ENCODE measurements at places on chromosomes 2 and 18.

GRCh38 chr2:79180092-79180491 is 20.5 kb upstream of the REG3A start:
- DNase-seq: no peak

- no peak for DNase-seq
Measured at GRCh38 chr2:216724190-216724589, 28.8 kb upstream of the IGFBP5 start.

DNA sequence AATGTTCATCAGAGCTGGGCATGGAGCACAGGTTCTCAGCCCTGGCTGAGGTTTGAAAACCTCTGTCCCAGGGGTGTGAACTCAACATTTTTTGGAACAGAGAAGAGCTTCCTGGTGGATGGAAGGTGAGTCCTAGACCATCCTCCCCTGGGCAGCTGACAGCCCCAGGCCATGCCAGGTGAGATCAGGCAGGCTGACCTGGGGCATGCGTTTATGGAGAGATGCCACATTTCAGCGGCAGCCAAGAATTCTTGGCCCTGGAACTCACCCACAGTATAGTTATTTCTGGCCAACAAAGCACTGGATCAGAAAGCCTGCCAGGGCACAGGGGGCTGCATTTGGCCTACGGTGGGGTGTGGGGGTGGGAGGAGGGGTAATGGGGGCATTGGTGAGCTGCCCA is 83.8 kb downstream of the EDAR start:
- no peak for DNase-seq

GRCh38 chr2:233486778-233487552 is 79.6 kb downstream of the USP40 start:
- DNase-seq: no peak

- DNase-seq: no peak
Measured at GRCh38 chr18:50189160-50189559, 5.8 kb downstream of the MYO5B start.

DNA sequence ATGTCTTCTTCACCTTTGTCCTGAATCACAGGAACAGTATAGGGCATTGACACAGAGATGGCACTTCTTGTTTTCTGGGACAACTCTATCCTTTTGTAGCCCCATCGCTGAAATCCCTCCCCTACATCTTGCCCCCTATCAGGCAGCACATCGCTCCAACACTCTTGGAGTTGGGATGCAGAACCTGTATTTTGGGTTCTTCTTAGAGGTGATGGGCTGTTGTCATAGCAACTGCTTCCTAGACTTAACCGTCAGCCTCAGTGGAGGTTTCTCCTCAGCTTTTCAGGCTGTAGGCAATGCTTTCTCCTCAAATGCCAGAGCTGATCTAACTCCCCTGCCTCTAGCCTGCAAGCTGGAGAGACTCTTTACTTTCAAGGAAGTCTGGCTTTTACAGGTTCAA is 99.9 kb upstream of the SPRED2 start:
- DNase-seq: no peak

DNA sequence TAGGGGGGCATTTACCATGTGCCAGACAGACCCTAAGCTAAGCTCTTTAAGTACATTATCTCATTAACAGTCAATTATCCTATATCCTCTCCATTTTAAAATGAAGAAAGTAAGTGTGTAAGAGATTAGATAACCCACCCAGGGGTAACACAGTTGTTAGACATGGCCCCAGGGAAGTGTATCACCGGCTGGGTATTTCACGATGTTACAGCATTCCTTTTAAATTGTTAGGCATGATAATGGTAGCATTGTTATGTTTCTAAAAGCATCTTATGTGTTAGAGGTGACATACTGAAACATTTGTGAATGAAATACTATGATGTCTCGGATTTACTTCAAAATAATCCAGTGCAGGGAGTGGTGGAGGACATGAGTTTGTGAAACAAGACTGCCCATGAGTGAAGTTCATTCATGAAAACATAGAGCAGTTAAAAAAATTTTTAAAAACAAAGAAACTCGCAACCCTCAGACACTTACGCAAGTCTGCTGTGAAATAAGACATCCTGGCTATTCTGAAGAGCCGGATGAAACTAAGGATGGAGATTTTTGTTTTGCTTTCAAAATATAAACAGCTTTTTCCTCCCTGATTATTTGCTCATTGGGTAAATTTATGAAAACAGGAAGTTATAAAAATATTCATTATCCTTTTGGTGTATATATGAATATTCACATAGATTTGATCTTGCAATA is 54.9 kb downstream of the IL1RL2 start:
- DNase-seq: no peak

DNA sequence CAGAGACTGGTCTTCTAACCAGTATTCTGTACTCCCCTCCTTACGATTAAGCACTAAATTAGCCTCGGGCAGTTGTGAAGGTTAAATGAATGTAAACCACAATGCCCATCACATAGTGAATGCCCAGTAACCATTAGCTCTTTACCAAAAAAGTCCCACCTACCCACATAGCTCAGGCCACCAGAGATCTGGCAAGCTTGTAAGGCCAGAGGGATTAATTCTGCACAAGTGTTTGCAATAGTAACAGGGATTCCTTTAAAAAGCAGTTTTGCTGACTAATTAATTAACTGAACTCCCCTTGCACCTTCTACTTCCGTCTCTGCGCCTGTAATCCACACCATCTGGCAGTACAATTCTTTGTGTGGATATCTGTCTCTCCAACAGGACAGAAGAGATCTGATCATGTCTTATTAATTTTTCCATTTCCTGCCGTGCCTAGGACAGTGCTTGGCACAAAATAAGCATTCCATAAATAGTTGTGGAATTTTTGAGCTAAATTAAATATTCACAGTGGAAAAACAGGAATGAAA is 36.2 kb upstream of the IGFBP2 start:
- DNase-seq: no peak

DNA sequence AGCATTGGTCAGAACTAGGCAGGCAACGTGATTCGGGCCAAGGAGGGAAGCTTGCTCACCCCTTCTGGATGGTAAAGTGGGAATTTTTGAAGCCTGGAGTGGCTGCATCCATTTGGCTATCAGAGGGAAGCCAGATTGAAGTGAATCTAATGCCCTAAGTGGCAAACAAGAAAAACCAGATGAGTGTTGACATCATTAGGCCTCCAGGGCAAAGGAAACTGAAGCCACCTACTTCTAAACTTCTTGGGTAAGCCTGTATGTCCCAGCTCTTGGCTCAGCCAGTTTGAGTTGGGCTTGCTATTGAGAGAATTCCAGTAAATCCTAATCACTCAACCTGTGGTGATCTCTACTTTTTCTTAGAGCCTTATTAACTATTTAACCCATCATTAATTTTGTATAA is 20.9 kb downstream of the SOX11 start:
- no peak for DNase-seq

DNA sequence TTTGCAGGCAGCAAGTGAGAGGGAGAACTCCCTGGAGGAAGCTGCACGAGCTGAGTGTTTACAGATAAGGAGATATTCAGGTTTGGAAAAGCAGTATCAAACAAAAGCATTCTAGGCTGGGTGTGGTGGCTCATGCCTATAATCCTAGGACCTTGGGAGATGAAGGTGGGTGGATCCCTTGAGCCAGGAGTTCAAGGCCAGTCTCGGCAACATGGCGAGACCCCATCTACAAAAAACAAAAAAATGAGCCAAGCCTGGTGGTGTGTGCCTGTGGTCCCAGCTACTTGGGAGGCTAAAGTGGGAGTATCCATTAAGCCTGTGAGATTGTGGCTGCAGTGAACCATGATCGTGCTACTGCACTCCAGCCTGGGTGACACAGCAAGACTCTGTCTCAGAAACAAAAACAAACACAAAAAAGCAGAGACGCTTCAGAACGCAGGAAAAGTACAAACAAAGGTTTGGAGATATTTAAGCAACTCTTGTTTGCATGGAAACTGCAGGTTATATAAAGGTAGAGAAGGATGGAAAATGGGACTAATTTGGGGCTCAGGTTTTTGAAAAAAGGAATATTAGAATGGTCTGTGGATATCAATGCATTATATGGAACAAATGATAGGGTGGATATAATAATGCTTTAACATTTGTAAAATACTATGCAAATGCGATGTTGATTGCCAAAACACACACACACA is 31.6 kb downstream of the MYCN start:
- DNase-seq: no peak
